Mesothelial cell of epicardium (in vitro differentiated cells): ENCODE measurements at places on chromosomes 16 and 17. TPM values are rescaled to one million over a fixed set of nuclear protein-coding genes. Genes with fewer than 3 reads are reported as not detected.

RNF157 gene
- 6.8 to 8.0 TPM (median 7.8 TPM) in 3 replicates for total RNA-seq

GRCh38 chr17:14427900-14428647 lies 127.2 kb downstream of the HS3ST3B1 start:
- H3K4me1 ChIP-seq = no peaks in the 10 kb centered on the region
- no peak for DNase-seq
- H3K36me3 ChIP-seq = no peaks in the 10 kb centered on the region
- H3K27me3 ChIP-seq = peaks cover 20% of the 10 kb centered on the region

DNA sequence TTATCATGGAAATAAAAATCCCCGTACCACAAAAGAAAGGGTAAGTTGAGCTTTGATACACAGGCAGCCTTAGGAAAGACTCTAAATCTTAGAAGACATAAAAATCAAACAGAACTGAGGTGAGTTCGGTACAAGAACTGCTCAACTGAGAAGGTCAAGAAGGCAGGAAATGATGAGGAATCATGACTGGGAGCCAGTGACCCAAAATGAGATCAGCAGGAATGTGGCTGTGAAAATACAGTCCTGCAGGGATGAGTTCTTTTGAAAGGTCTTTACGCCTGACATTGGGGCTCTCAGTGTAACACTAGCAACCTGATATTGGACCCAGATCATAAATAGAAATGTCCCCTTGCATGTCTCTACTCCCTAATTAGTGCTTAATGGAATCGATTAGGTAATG lies 56.3 kb upstream of the CDH11 start:
- H3K4me3 ChIP-seq = no peak overlapping the region
- no peak for DNase-seq
- no peaks in the 10 kb centered on the region for H3K27me3 ChIP-seq

DNA sequence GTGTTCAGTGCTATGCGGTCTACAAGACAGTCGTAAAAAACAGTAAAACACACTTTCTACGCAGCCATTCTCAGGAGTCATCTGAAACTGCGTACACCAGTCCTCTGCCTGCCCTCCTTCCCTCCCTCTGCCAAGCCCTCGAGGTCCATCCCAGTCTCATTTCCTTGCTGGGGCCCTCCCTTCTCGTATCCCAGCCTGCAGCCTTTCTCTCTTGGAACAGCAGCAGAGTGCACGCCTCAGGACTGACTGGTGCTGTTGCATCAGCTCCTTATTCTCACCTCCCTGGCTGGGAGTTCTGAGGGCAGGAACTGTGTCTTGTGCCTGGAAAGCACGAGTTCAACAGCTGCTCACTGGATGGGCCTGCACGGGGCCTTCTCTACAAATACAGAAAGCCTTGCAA lies 12.5 kb downstream of the FAHD1 start:
- peak; percentile 17 for DNase-seq
- H3K27me3 ChIP-seq = no peaks in the 10 kb centered on the region
- H3K27ac ChIP-seq = no peak overlapping the region

GRCh38 chr17:59839651-59840328 lies 53.0 kb downstream of the TUBD1 start:
- peak overlapping the region; percentile 99 for H3K27ac ChIP-seq
- peaks cover 34% of the 10 kb centered on the region for H3K36me3 ChIP-seq
- no peaks in the 10 kb centered on the region for H3K27me3 ChIP-seq
- no peak for DNase-seq
- peaks cover 55% of the 10 kb centered on the region for H3K4me1 ChIP-seq

GRCh38 chr17:13385481-13385911 lies 216.2 kb downstream of the HS3ST3A1 start:
- no peak overlapping the region for H3K4me3 ChIP-seq
- no peaks in the 10 kb centered on the region for H3K36me3 ChIP-seq
- DNase-seq = no peak
- peak overlapping the region; percentile 92 for H3K27ac ChIP-seq

DNA sequence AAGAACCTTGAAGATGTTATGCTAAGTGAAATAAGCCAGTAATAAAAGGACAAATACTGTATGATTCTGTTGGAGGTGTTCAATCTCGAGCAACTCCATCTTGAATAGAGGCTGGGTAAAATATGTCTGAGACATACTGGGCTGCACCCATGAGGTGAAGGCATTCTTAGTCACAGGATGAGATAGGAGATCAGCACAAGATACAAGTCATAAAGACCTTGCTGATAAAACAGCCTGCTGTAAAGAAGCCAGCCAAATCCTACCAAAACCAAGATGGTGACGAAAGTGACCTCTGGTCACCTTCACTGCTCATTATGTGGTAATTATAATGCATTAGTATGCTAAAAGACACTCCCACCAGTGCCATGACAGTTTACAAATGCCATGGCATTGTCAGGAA lies 98.1 kb downstream of the RGS9 start:
- H3K27me3 ChIP-seq = no peaks in the 10 kb centered on the region
- no peak overlapping the region for H3K4me3 ChIP-seq
- no peaks in the 10 kb centered on the region for H3K36me3 ChIP-seq
- no peak overlapping the region for H3K27ac ChIP-seq

- peak overlapping the region; percentile 39 for H3K4me3 ChIP-seq
- DNase-seq = no peak
- peaks cover 26% of the 10 kb centered on the region for H3K36me3 ChIP-seq
- peak overlapping the region; percentile 97 for H3K27ac ChIP-seq
These were observed 100.3 kb downstream of the ZFHX3 start for GRCh38 chr16:72947379-72948237.

DNA sequence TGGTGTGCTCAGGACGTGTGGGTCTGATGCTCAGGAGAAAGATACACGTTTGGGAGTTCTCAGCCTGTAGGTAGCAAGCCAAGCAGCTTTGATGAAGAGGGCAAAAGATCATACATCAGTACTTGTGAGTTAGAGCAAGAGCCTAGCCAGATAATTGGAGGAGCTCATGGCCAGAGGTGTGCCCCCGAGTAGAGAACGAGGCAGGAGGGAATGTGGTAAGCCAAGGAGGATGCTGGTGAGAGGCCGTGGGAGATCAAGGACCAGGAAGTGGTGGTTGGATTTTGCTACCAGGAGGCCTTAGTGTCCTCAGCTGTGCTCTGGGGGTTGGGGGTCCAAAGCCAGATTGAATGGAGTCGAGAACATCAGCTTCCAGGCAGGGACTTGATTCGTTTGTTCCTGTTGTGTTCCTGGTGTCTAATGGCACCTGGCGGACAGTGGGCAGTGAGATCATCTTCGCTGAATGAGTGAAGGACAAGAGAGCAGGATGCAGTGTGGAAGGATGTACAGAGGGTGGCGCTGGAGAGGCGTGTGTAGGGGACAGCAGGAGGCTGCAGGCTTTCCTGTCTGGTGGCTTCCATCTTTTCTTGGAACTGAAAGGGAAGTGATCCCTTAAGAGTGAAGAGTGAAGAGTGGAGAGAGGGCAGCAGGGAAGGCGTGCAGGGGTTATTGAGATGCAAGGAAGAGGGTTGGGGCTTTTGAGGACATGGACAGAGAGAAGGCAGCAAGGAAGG lies 11.6 kb downstream of the FBXL19 start:
- peaks cover 2% of the 10 kb centered on the region for H3K4me1 ChIP-seq
